Naive B cell (primary cell): ENCODE measurements at places on chromosomes 1 and 21.
A peak's percentile ranks its signal among the peaks of the same experiment; 100 is the strongest.

- no peak overlapping the region for H3K4me3 ChIP-seq
- no peak overlapping the region for H3K27ac ChIP-seq
Measured at GRCh38 chr1:150995896-150996295, 10.8 kb downstream of the MINDY1 start.

DNA sequence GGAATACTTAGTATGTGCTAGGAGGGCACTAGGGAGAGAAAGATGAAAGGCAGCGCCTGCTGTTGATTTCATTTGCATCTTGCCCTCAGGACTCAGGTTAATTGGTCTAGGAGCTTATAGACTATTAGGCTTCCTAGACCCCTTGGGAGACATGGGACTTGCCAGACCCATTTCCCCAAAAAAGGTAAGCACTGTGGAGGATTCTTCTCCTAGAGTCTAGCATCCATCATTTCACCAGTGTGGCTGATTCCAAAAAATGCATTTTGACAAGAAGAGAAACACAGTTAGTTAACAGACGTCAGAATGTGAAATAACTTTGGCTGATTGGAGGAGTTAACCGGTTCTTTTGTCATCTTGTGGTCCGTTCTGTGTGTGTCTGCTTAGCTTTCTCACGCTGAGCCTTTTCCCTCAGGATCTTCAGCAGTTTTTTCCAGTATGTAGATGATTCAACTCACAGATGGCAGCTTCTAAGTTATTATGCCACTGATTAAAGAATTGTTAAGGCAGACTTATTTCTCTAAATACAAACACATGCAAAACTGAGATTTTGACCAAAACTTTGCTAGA lies 108.8 kb downstream of the KIF26B start:
- peaks cover 6% of the 10 kb centered on the region for H3K27me3 ChIP-seq
- no peaks in the 10 kb centered on the region for H3K36me3 ChIP-seq
- no peak overlapping the region for H3K27ac ChIP-seq
- H3K4me1 ChIP-seq = peaks cover 9% of the 10 kb centered on the region

DNA sequence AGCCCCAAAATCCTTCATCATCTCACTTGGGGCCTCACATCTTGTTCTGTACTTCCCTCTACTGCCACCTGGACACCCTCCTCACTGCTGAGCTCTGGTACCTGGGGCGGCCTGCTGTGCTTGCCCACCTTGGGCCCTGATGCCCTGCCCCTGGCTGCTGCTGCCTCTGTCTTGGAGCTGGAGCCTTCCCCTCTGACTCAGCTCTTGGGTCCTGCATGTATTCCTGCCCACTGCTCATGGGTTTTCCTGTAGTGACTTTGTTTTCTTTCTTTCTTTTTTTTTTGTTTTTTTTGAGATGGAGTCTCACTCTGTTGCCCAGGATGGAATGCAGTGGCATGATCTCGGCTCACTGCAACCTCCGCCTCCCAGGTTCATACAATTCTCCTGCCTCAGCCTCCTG lies 37.5 kb downstream of the TRAPPC10 start:
- H3K4me1 ChIP-seq = peaks cover 40% of the 10 kb centered on the region
- H3K27me3 ChIP-seq = no peaks in the 10 kb centered on the region
- H3K36me3 ChIP-seq = peaks cover 16% of the 10 kb centered on the region
- DNase-seq = no peak

DNA sequence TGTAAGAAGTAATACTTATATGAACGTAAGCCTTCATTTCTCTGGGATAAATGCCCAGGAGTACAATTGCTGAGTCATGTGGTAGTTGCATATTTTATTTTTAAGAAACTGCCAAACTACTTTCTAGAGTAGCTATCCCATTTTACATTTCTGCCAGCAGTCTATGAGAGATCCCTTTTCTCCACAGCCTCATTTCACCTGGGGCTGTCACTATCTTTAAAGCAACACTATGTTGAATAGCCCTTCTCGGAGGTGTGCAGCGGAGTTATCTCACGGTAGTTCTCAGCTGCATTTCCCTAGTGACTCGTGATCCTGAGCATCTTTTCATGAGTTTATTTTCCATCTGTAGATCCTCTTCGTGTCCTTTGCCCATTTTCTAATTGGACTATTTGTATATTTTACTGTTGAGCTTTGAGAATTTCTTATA lies 93.4 kb downstream of the ADARB1 start:
- no peak overlapping the region for H3K4me3 ChIP-seq
- H3K36me3 ChIP-seq = no peaks in the 10 kb centered on the region
- no peaks in the 10 kb centered on the region for H3K27me3 ChIP-seq
- H3K27ac ChIP-seq = no peak overlapping the region

DNA sequence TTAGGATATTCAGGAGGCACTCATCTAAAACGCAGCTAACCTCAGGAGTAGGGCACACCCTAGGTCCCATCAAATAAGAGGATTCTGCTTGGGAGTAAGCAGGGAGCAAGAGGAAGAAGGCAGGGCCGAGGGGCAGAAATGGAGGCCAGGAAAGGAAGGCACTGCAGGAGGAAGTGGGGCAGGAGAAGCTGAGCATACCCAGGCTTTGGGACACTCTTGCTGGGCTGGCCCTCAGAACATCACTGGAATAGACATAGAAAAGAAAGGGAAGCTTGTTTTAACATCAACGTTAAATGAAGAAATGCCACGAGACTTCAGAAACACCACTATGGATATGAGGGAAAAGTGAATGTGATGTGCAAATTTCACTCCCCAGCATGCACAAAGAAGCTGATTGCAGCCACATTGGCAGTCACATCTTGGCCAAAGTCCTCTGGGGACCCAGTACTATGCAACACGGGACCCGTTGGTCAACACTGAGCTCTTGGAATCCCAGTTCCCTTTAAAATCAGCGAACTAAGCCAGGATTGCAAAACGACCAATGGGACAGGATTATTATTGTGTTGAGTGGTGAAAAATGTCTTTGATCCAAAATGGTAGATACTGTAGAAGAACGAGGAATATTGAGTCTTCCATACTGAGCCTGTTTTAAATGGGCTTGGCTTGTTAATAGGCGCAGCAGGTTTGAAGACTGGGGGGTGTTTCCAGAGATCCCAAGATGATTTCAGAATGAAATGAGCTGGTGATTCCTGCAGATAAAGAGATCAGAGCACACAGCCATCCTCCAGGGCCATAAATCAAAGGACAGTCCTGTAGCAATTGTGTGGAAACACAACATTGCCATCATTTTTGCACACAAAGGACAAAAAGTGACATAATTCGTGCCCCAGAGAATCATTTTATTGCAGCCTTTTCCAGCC lies 152.4 kb downstream of the TOMM20 start:
- peaks cover 49% of the 10 kb centered on the region for H3K4me1 ChIP-seq
- H3K4me3 ChIP-seq = no peak overlapping the region
- H3K36me3 ChIP-seq = no peaks in the 10 kb centered on the region
- no peak for DNase-seq
- peak overlapping the region; percentile 54 for H3K27ac ChIP-seq
- H3K27me3 ChIP-seq = no peaks in the 10 kb centered on the region

- H3K4me1 ChIP-seq = no peaks in the 10 kb centered on the region
- DNase-seq = no peak
- H3K4me3 ChIP-seq = no peak overlapping the region
- no peak overlapping the region for H3K27ac ChIP-seq
- peaks cover 49% of the 10 kb centered on the region for H3K27me3 ChIP-seq
Measured at GRCh38 chr1:39680751-39681150, 8.8 kb upstream of the NT5C1A start.

- H3K4me1 ChIP-seq = peaks cover 11% of the 10 kb centered on the region
- no peaks in the 10 kb centered on the region for H3K27me3 ChIP-seq
- no peaks in the 10 kb centered on the region for H3K36me3 ChIP-seq
- no peak overlapping the region for H3K27ac ChIP-seq
- DNase-seq = no peak
- no peak overlapping the region for H3K4me3 ChIP-seq
Measured at GRCh38 chr1:198493329-198493728, 47.2 kb downstream of the ATP6V1G3 start.

DNA sequence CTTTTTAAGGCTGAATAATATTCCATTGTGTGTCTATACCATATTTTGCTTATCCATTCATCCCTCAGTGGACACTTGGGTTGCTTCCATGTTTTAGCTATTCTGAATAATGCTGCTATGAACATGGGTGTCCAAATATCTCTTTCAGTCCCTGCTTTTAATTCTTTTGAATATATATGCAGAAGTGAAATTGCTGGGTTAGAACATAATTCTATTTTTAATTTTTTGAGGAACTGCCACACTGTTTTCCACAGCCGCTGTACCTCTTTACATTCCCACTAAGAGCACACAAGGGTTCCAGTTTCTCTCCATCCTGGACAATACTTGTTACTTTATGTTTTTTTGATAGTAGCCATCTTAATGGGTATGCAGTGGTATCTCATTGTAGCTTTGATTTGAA lies 65.6 kb downstream of the RIMS3 start:
- no peaks in the 10 kb centered on the region for H3K36me3 ChIP-seq
- peaks cover 8% of the 10 kb centered on the region for H3K27me3 ChIP-seq
- no peak overlapping the region for H3K4me3 ChIP-seq
- H3K4me1 ChIP-seq = no peaks in the 10 kb centered on the region
- no peak for DNase-seq

GRCh38 chr1:243475966-243476365 lies 220.1 kb downstream of the SDCCAG8 start:
- H3K27me3 ChIP-seq = peaks cover 6% of the 10 kb centered on the region
- peaks cover 26% of the 10 kb centered on the region for H3K36me3 ChIP-seq
- peaks cover 28% of the 10 kb centered on the region for H3K4me1 ChIP-seq
- no peak overlapping the region for H3K27ac ChIP-seq

DNA sequence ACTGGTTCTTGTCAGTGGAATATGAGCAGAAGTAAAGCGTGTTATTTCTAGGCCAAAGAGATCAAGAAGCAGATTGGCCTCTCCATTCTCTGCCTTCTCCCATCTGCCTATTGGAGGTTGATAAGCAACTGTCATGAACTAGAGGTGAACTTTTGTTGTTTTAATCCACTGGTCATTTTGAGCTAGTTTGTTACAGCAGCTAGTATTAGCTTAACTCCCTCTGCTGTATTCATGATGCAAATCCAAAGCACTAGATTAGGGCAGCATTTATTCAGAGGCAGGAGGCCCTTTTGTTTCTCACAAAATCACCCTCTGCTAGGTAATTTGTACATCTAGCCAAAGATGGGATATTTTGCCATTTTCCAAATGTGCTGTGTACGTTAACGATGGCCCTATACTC lies 97.3 kb upstream of the DPT start:
- H3K27me3 ChIP-seq = peaks cover 6% of the 10 kb centered on the region
- no peak for DNase-seq
- H3K4me1 ChIP-seq = no peaks in the 10 kb centered on the region
- no peak overlapping the region for H3K4me3 ChIP-seq
- H3K36me3 ChIP-seq = no peaks in the 10 kb centered on the region

GRCh38 chr1:228050571-228051231 lies 31.8 kb upstream of the ARF1 start:
- no peak overlapping the region for H3K4me3 ChIP-seq
- no peaks in the 10 kb centered on the region for H3K4me1 ChIP-seq
- H3K36me3 ChIP-seq = no peaks in the 10 kb centered on the region
- no peak overlapping the region for H3K27ac ChIP-seq
- peaks cover 56% of the 10 kb centered on the region for H3K27me3 ChIP-seq
- no peak for DNase-seq

GRCh38 chr1:87155170-87155569 lies 173.5 kb upstream of the LMO4 start:
- peaks cover 15% of the 10 kb centered on the region for H3K4me1 ChIP-seq
- H3K36me3 ChIP-seq = no peaks in the 10 kb centered on the region
- H3K27ac ChIP-seq = no peak overlapping the region
- H3K4me3 ChIP-seq = no peak overlapping the region

- H3K4me1 ChIP-seq = no peaks in the 10 kb centered on the region
- no peaks in the 10 kb centered on the region for H3K36me3 ChIP-seq
- no peak overlapping the region for H3K27ac ChIP-seq
Measured at GRCh38 chr1:155294520-155295182, 6.6 kb downstream of the PKLR start.

- no peak for DNase-seq
- peak overlapping the region; percentile 98 for H3K4me3 ChIP-seq
- peaks cover 7% of the 10 kb centered on the region for H3K36me3 ChIP-seq
- no peaks in the 10 kb centered on the region for H3K27me3 ChIP-seq
Measured at GRCh38 chr1:155136748-155137147, 1.1 kb downstream of the SLC50A1 start.

GRCh38 chr1:40938393-40938792 lies 41.1 kb upstream of the CTPS1 start:
- no peaks in the 10 kb centered on the region for H3K36me3 ChIP-seq
- H3K27ac ChIP-seq = no peak overlapping the region
- no peaks in the 10 kb centered on the region for H3K4me1 ChIP-seq
- no peak overlapping the region for H3K4me3 ChIP-seq
- peaks cover 7% of the 10 kb centered on the region for H3K27me3 ChIP-seq

DNA sequence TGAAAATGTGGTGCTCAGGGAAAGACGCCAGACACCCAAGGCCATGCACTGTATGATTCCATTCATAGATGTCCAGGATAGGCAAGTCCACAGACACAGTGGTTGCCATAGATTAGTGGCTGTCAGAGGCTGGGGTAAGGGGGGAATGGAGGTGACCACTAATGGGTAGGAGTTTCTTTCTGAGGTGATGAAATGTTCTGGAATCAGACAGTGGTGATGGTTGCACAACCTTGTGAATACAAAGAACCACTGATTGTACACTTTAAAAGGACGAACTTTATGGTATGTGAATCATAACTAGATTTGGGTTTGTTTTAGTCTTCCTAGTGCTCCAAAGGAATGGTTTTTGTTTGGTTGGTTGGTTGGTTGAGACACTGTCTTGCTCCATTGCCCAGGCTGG lies 51.7 kb downstream of the PRAMEF20 start:
- peak overlapping the region; percentile 78 for H3K27ac ChIP-seq
- no peak overlapping the region for H3K4me3 ChIP-seq
- H3K27me3 ChIP-seq = peaks cover 29% of the 10 kb centered on the region
- no peak for DNase-seq

GRCh38 chr1:117138561-117138960 lies 17.0 kb upstream of the TRIM45 start:
- H3K36me3 ChIP-seq = no peaks in the 10 kb centered on the region
- H3K4me3 ChIP-seq = no peak overlapping the region
- peaks cover 24% of the 10 kb centered on the region for H3K27me3 ChIP-seq
- DNase-seq = no peak
- no peak overlapping the region for H3K27ac ChIP-seq

GRCh38 chr1:214466403-214467077 lies 84.9 kb downstream of the PTPN14 start:
- H3K4me3 ChIP-seq = no peak overlapping the region
- no peak for DNase-seq
- no peak overlapping the region for H3K27ac ChIP-seq
- H3K4me1 ChIP-seq = no peaks in the 10 kb centered on the region
- no peaks in the 10 kb centered on the region for H3K36me3 ChIP-seq
- H3K27me3 ChIP-seq = peaks cover 7% of the 10 kb centered on the region

GRCh38 chr1:156281281-156281680 lies 1.3 kb downstream of the SMG5 start:
- peak overlapping the region; percentile 97 for H3K4me3 ChIP-seq
- H3K27me3 ChIP-seq = no peaks in the 10 kb centered on the region
- peak overlapping the region; percentile 63 for H3K27ac ChIP-seq
- no peak for DNase-seq
- H3K4me1 ChIP-seq = peaks cover 45% of the 10 kb centered on the region
